ENCODE measurements at places on chromosomes 4 and X. TPM values are rescaled to one million over a fixed set of nuclear protein-coding genes. Genes with fewer than 3 reads are reported as not detected.

DNA sequence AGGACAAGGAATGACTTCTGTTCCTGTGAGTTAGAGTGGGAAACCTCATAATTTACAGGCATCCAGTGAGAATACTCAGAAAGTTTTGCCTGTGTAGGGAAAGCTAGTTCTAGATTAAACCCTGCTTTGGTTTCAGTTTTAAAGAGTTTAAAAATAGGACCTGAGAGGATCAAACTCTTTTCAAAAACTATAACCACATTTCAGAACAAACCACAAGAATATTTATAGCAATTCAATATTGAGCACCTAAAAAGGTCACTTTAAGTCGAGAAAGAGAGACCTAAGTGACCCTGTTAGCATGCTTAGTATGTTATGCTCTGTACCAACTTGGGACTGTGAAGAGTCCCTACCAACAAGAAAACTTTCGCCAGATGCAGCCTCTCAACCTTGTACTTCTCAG lies 17.4 kb upstream of the PWWP3B start:
- DNase-seq = no peak

Gene ARHGAP6
- total RNA-seq = 19.1 TPM

Gene RPS6KA6
- total RNA-seq = 22.3 TPM

- DNase-seq = peak; percentile 21
Measured at GRCh38 chrX:130878350-130879341, 24.4 kb downstream of the ENOX2 start.

- no peak for DNase-seq
Measured at GRCh38 chrX:2878563-2878962, 49.8 kb downstream of the GYG2 start.

DNA sequence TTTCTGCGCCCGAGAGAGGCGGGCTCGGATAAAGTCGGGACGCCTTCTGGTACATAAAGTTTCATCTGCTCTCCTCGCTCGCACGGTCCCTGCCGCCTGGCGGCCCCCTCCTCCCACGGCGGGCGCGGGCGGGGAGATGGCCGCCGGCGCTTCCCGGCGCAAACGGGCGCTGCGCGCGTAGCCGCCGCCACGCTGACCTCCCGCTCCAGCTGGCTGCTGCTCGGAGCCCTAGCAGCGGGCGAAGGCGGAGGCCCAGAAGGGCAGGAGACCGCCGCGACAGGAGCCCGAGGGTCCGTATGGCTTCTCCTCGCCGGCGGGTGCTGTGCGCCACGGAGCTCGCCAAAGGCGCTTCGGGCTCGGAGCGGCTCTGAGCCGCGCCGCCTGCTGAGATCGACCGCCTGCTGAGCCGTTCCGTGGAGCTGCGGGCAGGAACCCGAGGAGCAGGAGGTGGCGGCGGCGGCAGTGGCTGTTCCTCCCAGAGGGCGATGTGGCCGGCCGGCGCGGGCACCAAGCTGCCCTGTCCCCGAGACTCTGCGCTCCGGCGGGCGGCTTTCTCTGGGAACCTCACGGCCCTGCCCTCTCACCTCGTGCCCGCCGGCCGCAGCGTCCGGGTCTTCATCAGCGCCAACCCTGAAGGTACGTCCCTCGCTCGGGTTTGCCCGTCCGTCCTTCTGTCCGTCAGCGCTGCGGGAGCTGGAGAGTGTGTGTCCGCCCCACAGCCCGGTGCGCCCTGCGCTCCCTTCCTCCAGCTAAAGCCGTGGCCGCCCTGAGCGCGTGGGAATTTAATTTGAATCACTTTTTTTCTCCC lies at the start of gene NWD2:
NWD2 (plus strand) TSS at position 161 of the 808 bp plus-strand sequence; CDS start at position 486, 325 bp downstream.
- DNase-seq = no peak

- DNase-seq = peak; percentile 80
Measured at GRCh38 chr4:7904952-7905915, 34.4 kb downstream of the AFAP1 start.

Gene USP17L13
- not detected for total RNA-seq

- DNase-seq = no peak
Measured at GRCh38 chr4:125091101-125091500, 223.7 kb upstream of the FAT4 start.
